Muscle of back (tissue), 13 donors: ENCODE measurements at places on chromosomes 7 and 10.
A peak's percentile ranks its signal among the peaks of the same experiment; 100 is the strongest.

GRCh38 chr7:150675714-150676113 is 9.8 kb upstream of the GIMAP2 start:
- DNase-seq, result no peak

- DNase-seq, result no peak
These were observed 63.8 kb downstream of the TASOR2 start for GRCh38 chr10:5748394-5748803.

- DNase-seq, result no peak
These were observed 136.5 kb upstream of the ADARB2 start for GRCh38 chr10:1873661-1874315.

- peak; percentile 27 for DNase-seq
These were observed 83.3 kb upstream of the CREB5 start for GRCh38 chr7:28328822-28329660.
